ENCODE measurements at places on chromosomes 6 and 20. TPM values are rescaled to one million over a fixed set of nuclear protein-coding genes. Genes with fewer than 3 reads are reported as not detected.

Gene ILRUN
- 16.5 TPM for polyA plus RNA-seq

Gene CRIP3
- polyA plus RNA-seq: 1.3 TPM

Gene C6orf15
- polyA plus RNA-seq: not detected

Gene RNF39
- polyA plus RNA-seq: not detected

Gene FBXO9
- polyA plus RNA-seq: 43.0 TPM

Gene EGFL8
- polyA plus RNA-seq: not detected

Gene SEMG1
- not detected for polyA plus RNA-seq

Gene TFB1M
- 16.1 TPM for polyA plus RNA-seq

Gene SLC17A3
- not detected for polyA plus RNA-seq
